ENCODE measurements at places on chromosomes 2 and 18.
A peak's percentile ranks its signal among the peaks of the same experiment; 100 is the strongest.

DNA sequence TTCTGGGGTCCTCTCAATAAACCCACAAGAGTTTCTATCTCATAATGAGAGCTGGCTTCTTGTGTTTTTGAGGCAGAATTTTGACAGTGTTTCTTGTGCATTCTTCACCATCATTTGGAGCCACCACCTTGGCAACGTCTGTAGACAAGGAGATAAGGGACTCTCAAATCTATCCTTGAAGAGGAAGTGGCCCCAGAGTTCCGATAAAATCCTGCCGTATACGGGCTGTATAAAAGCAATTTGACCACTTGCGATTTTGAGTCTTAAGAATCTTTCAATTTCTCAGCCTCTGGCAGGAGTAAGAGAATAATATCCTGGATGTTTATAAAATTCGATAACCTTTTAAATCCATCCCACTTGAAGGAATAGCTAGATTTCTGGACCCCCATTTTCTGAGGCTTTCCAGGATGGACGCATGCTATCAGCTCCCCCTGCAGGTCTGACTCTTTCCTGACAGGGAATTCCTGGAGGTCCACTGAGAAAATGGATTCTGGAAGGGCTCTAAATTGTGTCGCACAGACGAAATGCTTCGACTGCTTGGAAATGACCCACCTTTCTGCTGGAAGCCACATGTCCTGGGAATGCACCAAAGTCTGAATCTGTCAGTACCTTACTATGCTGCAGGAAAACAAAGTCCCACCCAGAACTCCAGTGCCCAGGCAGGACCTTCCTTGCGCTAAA, 54.1 kb downstream of the E2F6 start:
- DNase-seq, result peak; percentile 39

GRCh38 chr18:72866901-72867745, 664 bp downstream of the NETO1 start:
- peak; percentile 21 for DNase-seq

DNA sequence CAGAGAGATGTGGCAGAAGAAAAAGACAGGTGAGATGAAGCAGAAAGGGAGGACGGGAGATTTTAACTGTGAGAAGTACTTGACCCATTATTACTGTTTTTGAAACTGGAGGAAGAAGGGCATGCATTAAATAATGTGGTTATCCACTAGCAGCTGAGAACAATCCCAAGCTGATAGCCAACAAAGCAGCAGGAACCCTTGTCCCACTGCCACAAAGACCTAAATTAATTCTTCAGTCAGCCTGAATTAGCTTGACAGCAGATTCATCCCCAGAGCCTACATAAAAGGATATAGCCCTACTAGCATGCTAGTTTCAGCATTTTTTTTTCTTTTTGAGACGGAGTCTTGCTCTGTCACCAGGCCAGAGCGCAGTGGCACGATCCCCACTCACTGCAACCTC, 19.5 kb upstream of the REG3A start:
- no peak for DNase-seq

DNA sequence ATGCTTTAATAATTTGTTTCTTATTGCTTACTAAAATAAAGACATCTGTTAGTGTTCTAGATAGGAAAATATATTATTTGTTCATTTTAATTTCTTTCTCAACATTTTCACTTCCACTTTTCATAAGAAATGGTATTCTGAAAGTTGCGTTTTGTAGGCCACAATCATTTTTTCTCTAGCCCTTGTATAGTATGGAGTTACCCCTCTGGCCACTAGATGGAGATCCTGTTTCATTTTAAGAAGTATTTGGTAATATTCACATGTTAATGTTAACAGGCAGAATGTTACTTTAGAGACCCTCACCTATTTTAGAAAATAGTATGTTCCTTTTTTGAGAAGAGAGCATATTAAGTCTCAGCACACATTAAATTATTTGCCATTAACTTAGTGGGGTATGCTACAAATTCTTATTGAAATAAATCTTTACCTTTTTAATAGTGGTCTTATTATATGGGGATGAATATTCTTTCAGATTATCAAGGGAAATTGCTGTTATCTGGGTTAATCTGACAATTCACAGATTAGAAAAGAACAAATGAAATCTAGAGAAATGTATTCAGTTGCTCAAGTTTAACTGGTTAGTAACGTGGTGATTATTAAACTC, 73.9 kb upstream of the TTC27 start:
- DNase-seq, result peak; percentile 50

DNA sequence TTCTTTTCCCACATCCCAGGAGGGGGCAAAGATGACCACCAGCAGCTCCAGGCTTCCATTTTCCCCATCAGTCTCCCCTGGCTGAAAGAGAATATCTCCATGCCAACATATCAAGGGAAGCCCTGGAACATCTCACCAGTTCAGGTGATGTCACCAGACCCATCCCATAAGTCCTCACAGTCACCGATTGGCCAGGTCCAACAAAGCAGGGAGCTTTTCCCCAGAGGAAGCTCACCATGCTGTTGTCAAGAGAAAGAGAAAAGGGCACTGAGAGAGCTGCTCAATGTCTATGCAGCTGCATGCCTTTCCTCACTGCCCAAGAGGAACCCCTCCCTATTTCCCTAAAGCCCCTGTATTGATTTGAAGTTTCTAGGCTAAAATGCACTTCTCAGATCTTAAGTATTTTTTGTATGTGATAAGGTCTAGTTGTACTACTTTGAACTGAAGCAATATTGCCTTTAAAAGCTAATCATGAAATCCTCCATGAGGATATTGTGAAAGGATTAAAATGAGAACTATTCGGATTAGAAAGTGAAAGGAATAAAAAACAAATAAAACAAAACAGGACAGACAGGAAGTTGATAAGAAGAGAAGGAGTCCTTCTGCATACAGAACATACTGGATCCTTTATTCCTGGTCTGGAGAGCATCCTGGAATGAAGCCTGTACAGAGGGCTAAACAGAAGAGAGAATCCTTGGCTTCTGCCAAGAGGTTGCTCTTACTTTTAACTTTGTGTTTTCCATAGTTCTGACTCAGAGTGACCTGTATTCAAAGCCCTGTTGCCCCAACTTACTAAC, 45.2 kb upstream of the CTIF start:
- no peak for DNase-seq

- DNase-seq, result peak; percentile 69
These were observed 42.8 kb upstream of the PCBP1 start for GRCh38 chr2:70044290-70045040.

GRCh38 chr2:144595279-144595678, 75.4 kb upstream of the ZEB2 start:
- DNase-seq, result no peak

- DNase-seq, result peak; percentile 43
These were observed 18.3 kb upstream of the TAF4B start for GRCh38 chr18:26207937-26208336.

GRCh38 chr2:160252900-160253299, 52.8 kb upstream of the ITGB6 start:
- no peak for DNase-seq

- no peak for DNase-seq
These were observed 7.7 kb upstream of the OXER1 start for GRCh38 chr2:42771546-42772153.

DNA sequence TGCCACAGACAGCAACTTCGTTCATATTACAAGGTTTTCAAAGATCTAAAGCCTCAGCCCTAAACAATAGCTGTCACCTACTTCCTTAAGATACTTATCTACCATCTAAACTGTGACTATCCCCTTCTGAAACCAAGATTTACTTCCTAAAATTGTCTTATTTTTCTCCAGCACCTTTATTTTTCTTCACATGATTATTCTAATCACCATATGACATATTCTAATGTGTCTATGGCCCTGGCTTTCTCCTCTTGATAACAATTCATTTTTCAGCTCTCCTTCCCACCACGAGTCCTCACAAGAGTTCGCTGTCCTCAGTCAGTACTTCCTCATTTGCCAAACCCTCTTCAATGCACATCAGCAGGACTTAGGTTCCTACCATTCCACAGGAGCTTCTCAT, 53.9 kb downstream of the RTTN start:
- no peak for DNase-seq

GRCh38 chr18:58348951-58349350, 279.9 kb downstream of the ALPK2 start:
- no peak for DNase-seq

DNA sequence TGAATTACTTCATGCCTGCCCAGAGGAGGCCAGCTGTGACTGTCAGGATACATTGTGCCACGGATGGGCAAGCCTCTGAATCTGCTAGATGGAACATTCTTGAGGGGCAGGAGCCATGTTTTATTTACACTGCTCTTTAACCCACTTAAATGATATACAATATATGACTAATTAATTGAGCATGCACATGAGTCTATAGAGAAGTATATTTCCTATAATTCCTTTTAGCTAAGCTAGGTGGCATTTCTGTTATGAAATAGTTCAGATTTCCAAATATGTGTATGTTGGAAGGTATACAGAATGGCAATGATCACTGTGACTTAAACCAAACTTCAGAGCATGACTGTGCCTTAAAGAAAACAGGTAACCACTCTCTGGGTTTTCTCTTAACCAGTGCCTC, 131.7 kb downstream of the RAB3GAP1 start:
- peak; percentile 52 for DNase-seq
